ENCODE measurements at places on chromosomes 5 and 9.
A peak's percentile ranks its signal among the peaks of the same experiment; 100 is the strongest.

- no peak for DNase-seq
Observed at GRCh38 chr5:151956725-151957124, 32.1 kb upstream of the GLRA1 start.

DNA sequence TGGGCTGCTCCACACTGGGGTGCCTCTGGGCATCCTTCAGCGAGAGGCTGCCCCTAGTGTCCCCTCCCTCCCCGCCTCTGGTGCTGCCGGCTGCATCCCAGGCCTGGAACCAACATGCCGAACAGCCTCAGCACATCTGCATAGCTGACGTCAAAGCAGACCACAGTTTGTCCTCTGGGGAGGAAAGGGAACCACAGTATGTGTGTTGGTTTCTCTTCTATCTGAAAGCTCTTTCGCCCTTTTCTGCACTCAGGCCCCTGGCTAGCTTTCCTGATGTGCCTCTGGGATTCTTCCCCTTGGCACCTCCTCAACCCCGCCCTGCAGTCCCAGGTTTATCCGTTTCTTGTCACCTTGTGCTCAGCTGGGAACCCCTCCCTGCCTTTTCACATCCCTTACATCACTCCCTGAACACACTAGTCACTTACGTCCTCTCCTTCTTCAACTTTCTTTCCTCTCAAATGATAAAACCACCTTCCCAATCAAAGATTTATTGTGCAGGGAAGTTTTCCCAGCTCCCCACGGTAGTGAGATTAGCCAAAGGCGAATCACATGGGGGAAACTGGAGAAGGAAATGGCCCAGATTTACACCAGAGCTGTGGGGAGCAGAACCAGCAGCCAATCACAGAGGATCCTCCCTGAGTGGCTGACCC, 35.5 kb upstream of the B4GALT1 start:
- DNase-seq: no peak

DNA sequence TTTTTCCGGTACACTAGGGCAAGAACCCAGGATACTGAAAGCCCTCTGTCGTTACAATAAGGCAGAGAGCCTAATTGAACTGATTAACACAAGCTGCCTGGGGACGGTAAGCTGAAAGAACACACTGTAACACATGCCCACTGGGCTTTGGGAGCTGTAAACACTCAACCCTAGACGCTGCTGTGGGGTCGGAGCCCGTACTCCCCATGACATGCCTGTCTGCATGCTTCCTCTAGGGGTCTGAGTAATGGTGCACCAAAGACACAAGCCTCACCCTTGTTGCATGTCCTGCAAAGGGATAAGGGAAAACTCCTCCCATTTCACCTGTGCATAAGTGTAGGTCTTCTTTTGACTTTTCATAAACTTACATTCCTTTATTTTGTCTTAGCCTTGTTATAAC, 194.0 kb downstream of the FBXL7 start:
- DNase-seq: no peak

- DNase-seq: peak; percentile 35
Observed at GRCh38 chr5:150155258-150156026, at the start of gene PDGFRB. PDGFRB (minus strand) TSS chr5:150155845; CDS start chr5:150137047, 18,798 bp downstream.

DNA sequence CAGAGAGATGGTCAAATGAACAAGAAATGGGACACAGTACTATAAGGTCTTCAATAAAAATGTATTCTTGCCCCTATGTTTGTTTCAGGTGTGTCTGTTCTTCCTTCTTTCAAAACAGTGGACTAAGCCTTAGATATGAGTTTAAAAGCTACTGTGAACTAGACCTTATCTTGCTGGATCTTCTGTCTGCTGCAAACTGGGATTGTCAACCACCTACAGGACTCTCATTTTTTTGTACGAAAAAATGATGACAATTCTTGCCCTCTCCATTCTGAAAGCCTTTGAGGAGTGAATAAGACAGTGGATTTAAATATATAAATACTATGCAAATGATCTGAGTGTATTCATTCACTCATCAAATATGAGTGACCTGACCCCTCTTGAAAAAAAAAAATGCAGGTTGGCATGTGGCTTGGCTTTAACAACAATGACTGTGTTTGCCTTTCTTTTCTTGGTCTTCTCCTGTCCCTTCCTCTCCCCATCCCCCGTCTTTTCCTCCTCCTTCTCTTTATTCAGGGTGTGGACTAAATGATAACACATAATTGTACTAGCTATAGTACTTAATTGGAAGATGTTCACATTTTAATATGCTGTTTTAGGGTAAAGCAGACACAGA, 235.5 kb upstream of the TRIM32 start:
- no peak for DNase-seq

GRCh38 chr5:119949426-119949999, 320.2 kb downstream of the FAM170A start:
- DNase-seq: no peak

- no peak for DNase-seq
Observed at GRCh38 chr5:68159224-68159951, 56.2 kb upstream of the PIK3R1 start.

- DNase-seq: no peak
Observed at GRCh38 chr9:124428751-124429529, 13.7 kb upstream of the PSMB7 start.

DNA sequence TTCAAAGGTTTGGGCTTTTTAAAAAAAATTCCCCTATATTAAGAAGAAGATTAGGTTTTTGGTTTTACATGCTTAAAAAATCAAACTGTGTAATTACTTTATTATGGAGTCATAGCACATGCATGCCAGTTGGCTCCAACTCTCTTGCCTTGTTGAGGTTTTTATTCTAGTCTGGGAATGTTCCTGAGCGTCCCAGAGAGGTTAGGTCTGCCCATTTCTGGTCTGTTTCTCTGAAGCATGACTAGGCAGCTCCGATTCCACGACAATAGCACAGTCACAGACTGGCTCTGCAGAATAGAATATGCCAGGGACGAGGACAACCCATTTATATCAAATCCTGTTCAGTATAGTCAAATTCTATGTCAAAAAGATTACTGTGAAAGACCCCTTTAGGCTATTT, 217.0 kb downstream of the PCSK5 start:
- DNase-seq: no peak

DNA sequence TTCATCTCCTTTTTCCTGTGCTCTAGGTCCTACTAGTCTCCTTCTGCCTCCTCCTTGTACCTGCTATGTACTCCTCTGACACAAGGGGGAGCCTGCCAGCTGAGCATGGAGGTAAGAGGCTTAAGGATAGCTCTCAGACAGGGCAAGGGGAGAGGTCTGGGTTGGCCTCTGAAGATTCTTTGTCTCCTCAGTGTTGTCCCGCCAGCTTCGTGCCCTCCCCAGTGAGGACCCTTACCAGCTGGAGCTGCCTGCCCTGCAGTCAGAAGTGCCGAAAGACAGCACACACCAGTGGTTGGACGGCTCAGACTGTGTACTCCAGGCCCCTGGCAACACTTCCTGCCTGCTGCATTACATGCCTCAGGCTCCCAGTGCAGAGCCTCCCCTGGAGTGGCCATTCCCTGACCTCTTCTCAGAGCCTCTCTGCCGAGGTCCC, 3.8 kb downstream of the CREB3 start:
- DNase-seq: no peak

GRCh38 chr9:134826336-134827285, 54.0 kb upstream of the FCN2 start:
- no peak for DNase-seq

- DNase-seq: no peak
Observed at GRCh38 chr9:17315341-17315740, 180.5 kb downstream of the CNTLN start.

DNA sequence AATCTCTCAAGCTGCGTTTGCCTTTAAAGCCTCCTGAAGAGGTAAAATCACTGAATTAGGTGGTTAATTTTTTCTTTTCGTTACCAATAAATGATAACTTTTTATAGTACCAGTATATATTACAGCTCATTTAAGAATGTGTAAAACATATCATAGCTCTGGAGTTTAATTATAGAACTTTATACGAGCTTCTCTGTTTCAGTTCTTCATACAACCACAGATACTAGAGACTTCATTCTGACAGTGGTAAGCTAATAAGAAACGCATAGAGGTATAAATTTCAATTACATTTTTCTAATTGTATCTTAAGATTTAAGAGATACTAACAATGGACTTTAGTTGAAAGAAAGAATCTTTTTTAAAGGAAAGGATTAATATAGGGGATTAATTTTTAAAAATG, 73.9 kb downstream of the PBX3 start:
- no peak for DNase-seq

GRCh38 chr5:79630444-79630843, 18.2 kb downstream of the TENT2 start:
- DNase-seq: no peak

GRCh38 chr5:42963412-42963811, 76.7 kb downstream of the ANXA2R start:
- DNase-seq: no peak

DNA sequence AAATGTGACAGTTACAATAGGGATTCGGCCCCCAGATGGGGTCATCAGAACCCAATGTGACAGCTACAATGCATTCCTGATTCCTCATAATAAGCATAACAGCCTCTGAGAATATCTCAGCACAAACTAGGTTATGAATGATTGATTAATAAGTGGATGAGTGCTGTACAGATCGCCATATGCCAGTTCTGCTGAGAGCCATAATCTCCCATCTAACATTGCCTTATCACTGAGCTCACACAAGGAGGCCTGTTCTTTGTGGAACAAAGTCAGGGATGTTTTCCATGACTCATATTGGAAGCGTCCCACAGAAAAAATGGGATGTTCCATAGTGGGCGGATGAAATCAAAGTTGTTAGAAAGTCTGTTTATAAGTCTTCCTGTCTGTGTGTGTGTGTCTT, 89.6 kb downstream of the KIF4B start:
- DNase-seq: no peak

DNA sequence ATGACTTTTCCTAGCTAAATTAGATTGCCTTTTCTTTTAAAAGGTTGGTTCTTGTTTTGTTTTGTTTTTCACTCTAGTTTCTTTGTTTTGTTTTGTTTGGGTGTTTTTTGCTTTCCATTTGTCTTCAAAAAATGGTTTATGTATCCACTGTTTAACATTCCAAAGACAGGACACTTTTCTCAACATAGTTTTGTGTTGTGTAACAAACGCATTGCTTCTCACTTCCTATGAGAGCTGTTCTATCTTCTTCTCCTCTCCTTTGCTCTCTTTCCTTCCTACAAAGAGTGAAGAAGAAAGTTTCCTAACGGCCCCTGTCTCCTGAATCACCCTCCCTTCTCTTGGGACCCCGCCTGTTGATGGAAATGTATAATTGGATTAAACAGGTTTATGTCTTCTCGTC, 539.7 kb downstream of the ACTL7B start:
- DNase-seq: no peak

GRCh38 chr5:30918171-30918570, 275.3 kb upstream of the CDH6 start:
- DNase-seq: no peak

DNA sequence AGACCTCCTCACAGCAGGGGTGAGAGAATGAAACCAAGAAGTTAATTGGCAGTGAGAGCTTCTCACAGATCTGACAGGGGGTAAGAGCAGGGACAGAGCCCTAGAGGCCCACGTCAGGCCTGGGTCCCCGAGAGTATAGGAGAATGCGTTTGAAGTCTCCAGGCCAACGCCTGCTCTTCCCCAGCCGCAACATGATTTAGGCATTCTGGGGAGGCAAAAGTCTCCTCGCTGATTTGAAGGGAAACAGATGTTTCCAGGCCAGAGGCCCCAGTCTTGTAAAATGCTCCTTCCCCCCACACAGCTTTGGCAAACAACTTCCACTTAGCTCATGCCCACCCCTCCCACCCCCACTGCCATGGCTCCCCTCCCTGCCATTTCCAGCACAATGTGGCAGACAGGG, 239.2 kb upstream of the TRIM32 start:
- no peak for DNase-seq

- no peak for DNase-seq
Observed at GRCh38 chr5:132389585-132390286, 20.2 kb downstream of the SLC22A5 start.

DNA sequence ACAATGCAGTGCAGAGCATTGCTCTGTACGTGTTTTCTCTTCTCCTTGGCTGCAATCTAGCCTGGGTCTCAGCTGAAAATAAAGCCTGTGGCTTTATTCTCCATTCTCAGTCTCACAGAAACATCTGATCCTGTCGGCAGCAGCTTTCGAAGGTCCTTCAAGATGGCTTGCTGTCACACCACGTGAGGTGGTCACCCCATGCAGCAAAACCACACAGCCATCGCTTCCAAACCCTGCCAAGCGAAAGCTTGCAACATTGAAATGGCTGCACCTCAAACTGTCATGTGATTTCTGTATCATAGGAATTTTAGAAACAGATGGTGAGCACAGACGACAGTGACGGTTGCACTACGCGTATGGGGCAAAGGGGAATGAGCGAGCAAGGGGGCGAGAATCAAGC, 98.5 kb upstream of the SMARCA2 start:
- no peak for DNase-seq

DNA sequence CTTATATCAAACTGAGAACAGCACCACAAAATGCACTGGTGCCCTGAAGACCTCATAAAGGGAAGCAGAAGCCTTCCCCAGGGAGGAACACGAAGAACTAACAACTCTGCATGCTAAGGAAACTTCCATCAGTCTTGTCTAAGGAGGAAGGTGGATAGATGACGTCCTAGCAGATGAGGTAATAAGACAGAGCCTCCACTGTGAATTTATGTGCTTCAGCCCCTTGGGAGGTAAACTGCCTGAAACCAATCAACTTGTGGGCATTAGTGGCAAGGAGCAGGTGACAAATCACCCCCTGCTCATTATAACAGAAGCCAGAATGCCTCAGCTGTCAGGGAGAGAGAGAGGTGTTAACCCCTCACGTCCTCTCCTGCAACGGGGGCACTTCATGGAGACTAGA, 48.9 kb upstream of the SPIN1 start:
- no peak for DNase-seq

DNA sequence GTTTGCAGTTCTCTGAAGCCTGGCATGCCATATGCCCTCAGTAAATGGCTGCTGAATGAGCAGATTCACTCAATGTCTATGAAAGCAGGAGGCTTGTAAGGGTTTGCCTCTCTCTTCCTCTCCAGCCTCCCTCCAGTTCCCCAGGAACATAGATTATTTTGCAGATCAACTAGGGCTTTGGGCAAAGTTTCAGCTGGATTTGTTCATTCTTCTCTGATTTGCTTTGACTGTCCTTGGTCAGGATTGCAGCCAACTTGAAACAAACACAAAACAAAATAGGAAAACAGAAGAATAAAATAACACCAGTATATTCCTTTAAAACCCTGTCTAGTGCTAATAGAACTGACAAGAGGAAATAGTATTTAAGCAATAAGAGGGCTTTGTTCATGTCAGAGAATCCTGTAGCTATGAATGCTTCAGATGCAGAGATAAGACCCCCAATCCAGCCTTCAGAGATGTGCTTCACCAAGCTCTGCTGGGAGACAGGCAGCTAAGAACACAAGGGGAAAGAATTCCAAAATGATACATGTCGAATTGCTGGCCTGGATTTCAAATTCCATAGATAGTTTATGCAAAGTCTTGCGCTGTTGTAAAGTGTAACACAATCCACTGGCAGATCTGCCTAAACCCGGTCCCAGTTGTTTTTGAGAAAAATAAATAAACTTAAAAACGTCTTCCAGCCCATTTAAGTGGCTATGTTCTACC, 174.3 kb downstream of the PAPPA start:
- no peak for DNase-seq

GRCh38 chr5:16628376-16628775, 11.6 kb upstream of the RETREG1 start:
- no peak for DNase-seq

- no peak for DNase-seq
Observed at GRCh38 chr9:85502815-85503655, 238.7 kb downstream of the AGTPBP1 start.

GRCh38 chr9:16727452-16728136, 142.9 kb downstream of the BNC2 start:
- no peak for DNase-seq

GRCh38 chr9:19174127-19174912, 47.0 kb upstream of the PLIN2 start:
- no peak for DNase-seq

- DNase-seq: peak; percentile 38
Observed at GRCh38 chr5:139696894-139697658, 48.9 kb downstream of the CXXC5 start.
